ENCODE measurements at places on chromosomes 16 and 17. TPM values are rescaled to one million over a fixed set of nuclear protein-coding genes. Genes with fewer than 3 reads are reported as not detected.
A peak's percentile ranks its signal among the peaks of the same experiment; 100 is the strongest.

DNA sequence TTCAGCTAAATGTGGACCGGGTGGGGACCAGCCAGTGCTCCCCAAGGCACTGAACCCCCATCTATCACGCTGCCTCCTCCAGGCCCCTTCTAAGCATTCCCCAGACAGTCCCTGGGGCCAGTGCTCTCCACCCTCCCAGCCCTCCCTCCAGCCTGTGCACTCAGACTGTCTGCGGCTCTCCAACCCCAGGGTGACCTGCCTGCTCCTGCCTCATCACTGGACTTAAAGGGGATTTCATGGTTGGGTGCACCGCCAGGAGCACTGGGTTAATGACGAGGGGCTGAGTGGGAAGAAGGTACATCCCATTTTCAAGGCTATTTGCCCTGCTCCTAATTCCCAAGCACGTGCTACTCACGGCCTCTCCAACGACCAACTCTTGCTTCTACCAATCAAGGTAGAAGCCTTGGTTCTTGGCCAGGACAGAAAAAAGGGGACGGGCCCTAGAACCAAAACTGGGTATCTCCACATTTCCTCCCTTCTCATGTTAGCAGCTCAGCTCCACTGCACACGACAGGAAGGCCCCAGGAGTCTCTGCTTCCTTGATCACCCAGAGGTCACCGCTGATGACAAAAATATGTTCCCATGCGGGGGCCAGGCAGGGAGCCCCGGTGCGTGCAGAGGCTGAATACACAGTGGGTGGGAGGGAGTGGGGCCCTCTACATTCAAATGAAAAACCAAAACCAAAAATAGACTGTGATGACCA lies 3.5 kb upstream of the ABR start:
- DNase-seq = peak; percentile 67
- H3K36me3 ChIP-seq = no peaks in the 10 kb centered on the region
- peaks cover 19% of the 10 kb centered on the region for H3K27me3 ChIP-seq
- H3K4me1 ChIP-seq = peaks cover 5% of the 10 kb centered on the region

DNA sequence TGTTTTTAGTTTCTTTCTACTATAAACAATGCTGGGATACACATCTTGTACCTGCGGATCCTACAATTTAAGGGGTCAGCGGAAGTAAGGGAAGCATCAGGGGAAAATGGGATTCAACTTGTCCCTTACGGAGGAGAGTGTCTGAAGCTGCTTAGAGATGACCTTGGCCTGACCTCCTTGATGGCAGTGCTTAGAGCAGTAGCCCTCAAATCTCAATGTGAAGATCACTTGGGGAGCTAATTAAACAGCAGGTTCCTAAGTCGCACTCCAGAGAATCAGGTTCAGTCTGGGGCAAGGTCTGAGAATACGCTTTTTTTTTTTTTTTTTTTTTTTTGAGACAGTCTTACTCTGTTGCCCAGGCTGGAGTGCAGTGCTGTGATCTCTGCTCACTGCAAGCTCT lies 9.6 kb upstream of the METTL16 start:
- no peak overlapping the region for H3K27ac ChIP-seq
- H3K4me3 ChIP-seq = no peak overlapping the region
- H3K27me3 ChIP-seq = peaks cover 2% of the 10 kb centered on the region
- H3K36me3 ChIP-seq = no peaks in the 10 kb centered on the region
- no peaks in the 10 kb centered on the region for H3K4me1 ChIP-seq

The CLEC19A gene
- not detected for total RNA-seq

The NF1 gene
- total RNA-seq = 28.9 TPM

The CD79B gene
- total RNA-seq = 29.2 TPM

Measured in activated CD4-positive, alpha-beta T cell treated with anti-CD3 and anti-CD28 coated beads, Interleukin-2, amount 10 ng/mL, durations not matched to agents 24 days and 14 days (primary cell).